Articular chondrocyte of knee joint (primary cell): ENCODE measurements at places on chromosomes 2 and 18. TPM values are rescaled to one million over a fixed set of nuclear protein-coding genes. Genes with fewer than 3 reads are reported as not detected.

The RAX gene
- total RNA-seq: not detected in 2 replicates

The DPYSL5 gene
- not detected in 2 replicates for total RNA-seq

The SCN2A gene
- total RNA-seq: 1.0 and 3.6 TPM in 2 replicates

The CERS6 gene
- 17.1 and 17.9 TPM in 2 replicates for total RNA-seq

The KLHL29 gene
- total RNA-seq: 13.1 and 14.1 TPM in 2 replicates

The DQX1 gene
- total RNA-seq: not detected in 2 replicates

The VWC2L gene
- not detected in 2 replicates for total RNA-seq

The PROKR1 gene
- total RNA-seq: 0.11 TPM in 1 of 2 replicates, not detected in the other

The CIB4 gene
- not detected in 2 replicates for total RNA-seq

The TACR1 gene
- total RNA-seq: 0.11 TPM in 1 of 2 replicates, not detected in the other

The KCNG2 gene
- not detected in 2 replicates for total RNA-seq

The SAG gene
- not detected in 2 replicates for total RNA-seq

The CNGA3 gene
- 0.43 TPM in 1 of 2 replicates, not detected in the other for total RNA-seq

The C2orf72 gene
- 0.65 and 2.1 TPM in 2 replicates for total RNA-seq

The EDAR gene
- total RNA-seq: not detected in 2 replicates

The FECH gene
- 34.6 and 35.8 TPM in 2 replicates for total RNA-seq

The ABCG8 gene
- total RNA-seq: not detected in 2 replicates

The BBS5 gene
- total RNA-seq: 8.5 and 9.0 TPM in 2 replicates

The HJURP gene
- 9.7 and 18.8 TPM in 2 replicates for total RNA-seq

The ZNF407 gene
- 23.5 and 25.7 TPM in 2 replicates for total RNA-seq

The MBD5 gene
- 44.3 and 48.1 TPM in 2 replicates for total RNA-seq

The PLGLB2 gene
- 2.6 TPM in 2 replicates for total RNA-seq

The SH2D6 gene
- total RNA-seq: 0.43 TPM in 1 of 2 replicates, not detected in the other

The TDRD15 gene
- under 0.01 TPM in 1 of 2 replicates, not detected in the other for total RNA-seq

The ASXL3 gene
- not detected in 2 replicates for total RNA-seq

The CENPA gene
- 5.2 and 7.2 TPM in 2 replicates for total RNA-seq

The PFN4 gene
- total RNA-seq: 0.52 and 0.65 TPM in 2 replicates

The RNF125 gene
- 0.39 and 0.76 TPM in 2 replicates for total RNA-seq

The PTPRM gene
- total RNA-seq: 72.9 and 81.8 TPM in 2 replicates

The SP110 gene
- 22.2 and 26.1 TPM in 2 replicates for total RNA-seq

The ADD2 gene
- under 0.01 TPM in 2 replicates for total RNA-seq

The DSG1 gene
- total RNA-seq: not detected in 2 replicates
